Omental fat pad (tissue), 4 donors: ENCODE measurements at places on chromosomes 5 and 9. TPM values are rescaled to one million over a fixed set of nuclear protein-coding genes. Genes with fewer than 3 reads are reported as not detected.

PIP5K1B gene
- 14.3 TPM for total RNA-seq

GRIA1 gene
- 1.7 TPM for total RNA-seq

PCDHB12 gene
- total RNA-seq = 2.1 TPM

SLIT3 gene
- total RNA-seq = 46.3 TPM

GRCh38 chr9:85430659-85431338 lies 311.0 kb downstream of the AGTPBP1 start:
- DNase-seq = no peak

GRCh38 chr5:80109646-80110478 lies 74.7 kb downstream of the THBS4 start:
- no peak for DNase-seq

- DNase-seq = no peak
Observed at GRCh38 chr9:86772635-86772993, 174.7 kb downstream of the GAS1 start.

DNA sequence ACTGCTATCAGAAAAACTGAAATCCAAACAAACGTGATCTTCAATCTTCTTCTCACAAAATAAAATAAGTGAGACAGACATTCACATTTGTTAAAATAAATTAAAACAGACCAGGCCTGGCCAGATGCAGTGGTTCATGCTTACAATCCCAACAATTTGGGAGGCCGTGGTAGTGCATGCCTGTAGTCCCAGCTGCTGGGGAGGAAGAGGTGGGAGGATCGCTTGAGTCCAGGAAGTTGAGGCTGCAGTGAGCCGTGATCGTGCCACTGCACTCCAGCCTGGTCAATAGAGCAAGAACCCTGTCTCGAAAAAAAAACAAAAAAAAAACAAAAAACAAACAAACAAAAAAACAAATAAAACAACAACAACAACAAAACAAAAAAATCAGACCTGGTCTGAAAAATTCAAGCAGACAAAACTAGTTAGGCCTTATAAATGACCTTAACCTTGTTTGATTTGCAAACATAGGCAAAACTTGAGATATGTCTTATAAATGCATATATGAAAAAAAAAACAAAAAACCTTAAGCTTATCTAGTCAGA lies 10.8 kb downstream of the MAPKAP1 start:
- no peak for DNase-seq

DNA sequence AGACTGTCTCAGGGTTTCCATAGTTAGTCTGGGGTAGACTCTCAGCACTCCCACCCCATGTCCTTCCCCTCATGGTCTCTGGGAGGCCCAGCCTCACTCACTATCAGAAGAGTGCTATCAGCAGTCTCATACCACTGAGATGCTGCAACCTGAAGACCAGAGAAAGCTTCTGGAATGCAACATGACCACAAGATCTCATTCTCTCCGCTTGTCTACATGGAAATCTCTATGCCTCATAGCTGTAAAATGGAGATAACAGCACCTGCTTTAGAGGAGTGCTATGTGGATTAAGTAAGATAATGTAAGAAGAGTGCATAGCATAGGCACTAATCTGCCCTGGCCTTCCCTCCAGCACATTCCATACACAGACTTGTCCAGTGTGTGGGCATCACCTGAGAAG lies 47.0 kb upstream of the ZNF169 start:
- no peak for DNase-seq

GRCh38 chr9:98556511-98556910 lies 152.2 kb downstream of the GABBR2 start:
- DNase-seq = no peak

DNA sequence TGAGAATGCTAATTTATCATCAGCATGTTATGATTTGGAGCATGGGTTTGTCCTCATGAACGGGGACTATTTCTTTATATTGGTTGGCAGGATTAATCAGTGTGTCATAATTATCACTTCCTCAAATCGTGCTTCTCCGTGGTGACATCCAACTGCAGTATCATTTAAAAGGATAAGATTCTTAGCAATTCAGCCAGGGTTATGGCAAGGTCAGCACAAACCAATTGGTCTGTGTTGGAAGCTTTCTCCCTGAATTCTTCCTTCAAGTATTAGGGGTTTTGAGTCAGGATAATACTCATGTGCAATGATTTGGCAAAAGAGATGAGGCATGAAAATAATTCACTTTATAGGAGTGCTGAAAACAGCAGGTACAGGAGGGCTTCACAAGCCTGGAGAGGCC lies 5.5 kb upstream of the CAMLG start:
- DNase-seq = no peak

GRCh38 chr5:134088994-134089560 lies 25.4 kb upstream of the TCF7 start:
- no peak for DNase-seq

- no peak for DNase-seq
Observed at GRCh38 chr9:89223396-89223977, 44.9 kb upstream of the SHC3 start.

DNA sequence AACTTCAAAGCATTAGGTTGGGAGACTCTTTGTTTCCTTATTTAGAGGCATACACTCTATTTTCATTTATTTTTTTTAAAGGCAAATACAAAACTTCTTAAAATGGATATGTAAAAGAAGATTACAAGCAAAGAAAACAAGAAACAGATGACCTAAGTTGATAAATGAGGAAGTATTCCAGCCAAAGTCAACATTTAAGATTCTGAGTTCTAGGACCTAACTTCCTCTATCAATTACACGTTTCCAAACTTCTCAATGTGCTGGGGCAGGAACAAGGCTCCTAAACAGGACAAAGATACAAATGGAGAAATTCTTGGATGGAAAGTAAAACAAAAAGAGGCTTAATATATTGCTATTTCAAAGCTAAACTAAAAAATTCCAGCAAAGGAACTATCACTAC lies 89.5 kb downstream of the TLE1 start:
- DNase-seq = no peak

DNA sequence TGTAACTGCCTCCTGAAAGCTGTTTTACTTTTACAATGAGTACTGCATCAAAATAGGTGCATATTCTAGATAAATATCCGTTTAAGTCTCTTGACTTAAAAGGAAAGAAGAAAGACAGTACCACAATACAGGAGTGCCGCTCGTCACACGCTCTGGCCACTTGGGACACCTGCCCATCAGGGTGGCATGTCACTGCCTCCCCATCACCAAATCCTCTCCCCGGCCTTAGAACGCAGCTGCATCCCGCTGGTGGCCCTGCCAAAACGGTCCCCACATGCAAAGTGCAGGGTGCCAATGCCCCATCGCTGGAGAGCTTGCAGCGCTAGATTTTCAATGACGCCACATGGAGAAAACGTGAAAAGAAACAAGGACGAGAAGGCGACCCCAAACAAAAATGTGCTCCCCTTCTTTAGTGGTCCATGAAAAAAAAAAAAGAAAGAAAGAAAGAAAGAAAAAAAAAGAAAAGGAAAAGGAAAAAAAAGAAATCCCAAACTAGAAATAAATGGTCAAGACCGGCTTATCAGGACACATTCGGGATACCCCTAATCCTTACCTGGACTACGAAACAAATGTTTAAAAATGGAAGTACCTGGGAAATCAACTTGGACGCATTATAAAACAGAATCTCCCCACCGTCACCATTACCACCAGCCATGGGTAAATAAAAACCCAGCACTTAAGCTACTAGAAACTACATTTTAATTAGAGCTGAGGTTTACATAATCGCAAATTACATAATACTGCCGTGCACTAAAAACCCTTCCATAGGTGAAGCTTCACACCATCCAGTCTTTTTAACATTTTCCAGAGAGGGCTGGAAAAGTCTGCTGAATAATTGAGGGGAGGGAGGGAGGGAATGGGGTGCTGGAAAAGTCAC lies 1.0 kb downstream of the ANKH start:
- DNase-seq = no peak

DNA sequence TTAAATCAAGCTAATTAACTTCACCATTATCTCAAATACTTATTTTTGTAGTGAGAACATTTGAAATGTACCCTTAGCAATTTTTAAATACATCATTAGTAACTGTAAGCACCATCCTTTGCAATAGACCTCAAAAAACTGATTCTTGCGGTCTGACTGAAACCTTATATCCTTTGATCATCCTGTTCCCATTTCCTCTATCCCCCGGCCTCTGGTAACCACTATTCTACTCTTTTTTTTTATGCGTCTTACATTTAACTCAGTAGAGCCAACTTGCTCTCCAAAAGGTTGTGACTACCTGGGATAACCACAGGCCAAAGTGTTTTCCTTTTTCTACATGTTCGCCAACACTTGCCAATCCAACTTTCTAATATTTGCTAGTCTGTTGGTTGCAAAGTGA lies 106.1 kb downstream of the IRX1 start:
- no peak for DNase-seq
